Left ventricle myocardium inferior (tissue), 1 donor: ENCODE measurements at places on chromosomes 13 and 19. TPM values are rescaled to one million over a fixed set of nuclear protein-coding genes. Genes with fewer than 3 reads are reported as not detected.

DNA sequence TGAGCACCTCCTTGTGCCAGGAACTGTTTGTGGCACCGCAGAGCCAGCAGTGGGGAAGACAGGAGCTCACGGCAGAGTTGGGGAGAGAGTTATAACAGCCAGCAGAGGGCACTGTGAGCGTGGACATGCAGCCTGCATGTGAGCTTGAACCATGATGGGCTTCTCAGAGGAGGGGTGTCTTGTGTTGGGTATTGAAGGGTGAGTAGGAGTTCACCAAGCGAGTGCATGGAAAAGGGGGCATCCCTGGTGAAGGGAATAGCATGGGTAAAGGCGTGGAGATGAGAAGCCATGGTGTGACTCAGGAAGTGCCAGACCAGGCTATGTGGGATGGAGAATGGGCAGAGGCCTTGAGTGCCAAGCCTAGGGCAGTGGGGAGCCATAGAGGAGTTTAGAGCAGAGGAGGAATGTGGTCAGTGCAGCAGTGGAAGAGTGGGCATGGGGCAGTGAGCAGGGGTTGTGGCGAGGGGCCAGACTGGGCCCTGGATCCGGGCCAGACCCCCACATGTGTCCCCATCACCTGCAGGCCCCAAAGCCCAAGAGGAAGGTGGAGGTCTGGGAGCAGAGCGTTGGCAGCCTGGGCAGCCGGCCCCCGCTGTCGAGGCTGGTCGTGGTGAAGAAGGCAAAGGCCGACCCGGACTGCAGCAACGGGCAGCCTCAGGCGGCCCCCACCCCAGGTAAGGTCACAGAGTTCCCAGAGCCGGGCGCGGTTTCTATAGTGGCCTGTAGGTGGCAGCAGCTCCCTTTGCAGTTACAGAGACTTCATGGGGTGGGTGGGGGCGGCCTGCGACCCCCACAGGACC is 11.8 kb upstream of the SHD start:
- peak; percentile 42 for DNase-seq

ZNF560 gene
- total RNA-seq, result 0.16 TPM

IQCN gene
- 0.49 TPM for total RNA-seq

DNA sequence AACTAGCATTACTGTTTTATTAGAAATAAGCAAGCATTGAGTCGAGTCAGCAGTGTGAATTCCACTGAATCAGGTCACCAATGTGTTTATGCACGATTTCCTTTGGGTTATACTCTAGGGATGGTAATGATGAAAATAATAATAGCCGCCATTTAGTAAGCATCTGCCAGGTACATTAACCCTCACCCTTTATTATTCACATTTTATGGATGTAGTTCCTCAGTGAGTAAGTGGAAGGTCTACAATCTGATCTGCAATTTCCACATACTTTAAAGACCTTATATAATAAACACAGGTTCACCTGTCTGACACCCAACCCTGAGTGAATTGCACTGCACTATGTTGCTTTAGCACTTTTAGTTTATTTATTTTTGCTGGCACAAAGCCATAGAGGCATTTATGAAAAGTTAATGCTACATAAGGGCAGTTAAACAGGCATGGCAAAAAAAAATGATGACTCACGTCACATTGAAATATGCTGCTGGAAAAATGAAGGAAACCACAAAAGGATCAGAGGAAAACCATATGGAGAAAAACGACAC is 122.4 kb downstream of the TRPC4 start:
- DNase-seq, result no peak

DNA sequence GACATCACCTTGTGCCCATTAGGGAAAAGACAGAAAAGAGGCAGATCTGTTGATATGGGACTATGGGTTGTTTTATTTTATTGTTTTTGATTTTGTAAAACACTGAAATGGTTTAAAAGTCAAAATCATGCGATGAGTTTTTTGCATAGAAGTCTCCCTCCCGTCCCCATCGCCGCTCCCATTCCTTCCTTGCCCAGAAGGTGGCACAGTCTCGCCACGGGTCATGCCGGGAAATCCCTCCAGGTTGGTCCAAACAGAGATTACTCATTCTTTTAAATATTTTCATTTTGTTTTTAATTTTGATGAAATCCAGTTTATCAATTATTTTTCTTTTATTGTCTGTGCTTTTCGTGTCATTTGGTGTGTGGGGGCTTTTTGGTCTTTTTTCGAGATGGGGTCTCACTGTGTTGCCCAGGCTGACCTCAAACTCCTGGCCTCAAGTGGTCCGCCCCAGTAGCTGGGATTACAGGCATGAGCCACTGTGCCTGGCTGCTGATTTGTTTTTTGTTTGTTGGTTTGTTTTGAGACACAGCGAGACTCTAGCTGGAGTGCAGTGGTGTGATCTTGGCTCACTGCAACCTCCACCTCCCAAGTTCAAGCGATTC is 9.2 kb downstream of the PGPEP1 start:
- no peak for DNase-seq
